Stimulated activated CD8-positive, alpha-beta memory T cell treated with anti-CD3 and anti-CD28 coated beads, Interleukin-7, amount 100 ng/mL, for 48 hours (primary cell): ENCODE measurements at places on chromosomes 5 and 9.

DNA sequence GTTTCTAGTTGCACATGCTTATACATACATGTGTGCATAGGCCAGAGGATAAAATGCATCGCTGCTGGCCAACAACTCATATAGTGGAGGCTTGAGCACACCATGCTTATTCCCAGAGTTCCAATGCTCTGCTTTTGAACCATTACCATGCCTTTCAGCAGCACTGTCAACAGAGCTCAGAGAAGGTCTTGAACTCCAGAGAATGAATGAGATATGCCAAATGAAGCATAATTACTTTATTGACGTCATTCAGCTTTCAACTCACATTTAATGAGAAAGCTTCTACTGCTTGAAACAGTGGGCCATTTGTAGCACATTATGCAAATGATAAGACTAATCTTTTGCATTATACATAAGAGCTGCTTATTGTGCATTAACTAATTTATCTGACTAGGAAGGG lies 765.3 kb upstream of the GRAMD2B start:
- no peak for DNase-seq

GRCh38 chr9:93465855-93466254 lies 12.5 kb upstream of the FAM120AOS start:
- DNase-seq = no peak

- DNase-seq = no peak
Observed at GRCh38 chr9:121807823-121808278, 156.4 kb downstream of the DAB2IP start.

DNA sequence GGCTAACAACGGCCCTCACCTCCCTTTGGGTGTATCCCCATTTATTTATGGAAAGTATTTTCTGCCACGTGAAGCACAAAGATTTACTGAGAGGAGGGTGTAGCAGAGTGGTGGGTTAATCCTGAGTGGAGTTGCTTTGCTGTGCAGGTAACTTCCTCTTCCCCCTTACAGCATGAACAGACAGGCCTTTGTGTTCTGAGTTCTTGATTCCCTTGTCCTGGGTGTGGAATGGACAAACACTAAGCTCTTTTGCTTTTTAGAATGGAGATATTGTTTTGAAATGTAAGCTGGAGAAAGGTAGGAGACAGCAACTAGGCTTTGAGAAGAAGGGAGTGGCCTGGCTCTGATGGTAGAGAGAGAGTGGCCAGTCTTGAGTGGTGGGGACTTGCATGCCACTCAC lies 17.1 kb upstream of the GLRX start:
- DNase-seq = no peak

- no peak for DNase-seq
Observed at GRCh38 chr5:10935536-10935935, 174.5 kb upstream of the DAP start.
